AG20443 (cell line): ENCODE measurements at places on chromosomes 12 and 14.

DNA sequence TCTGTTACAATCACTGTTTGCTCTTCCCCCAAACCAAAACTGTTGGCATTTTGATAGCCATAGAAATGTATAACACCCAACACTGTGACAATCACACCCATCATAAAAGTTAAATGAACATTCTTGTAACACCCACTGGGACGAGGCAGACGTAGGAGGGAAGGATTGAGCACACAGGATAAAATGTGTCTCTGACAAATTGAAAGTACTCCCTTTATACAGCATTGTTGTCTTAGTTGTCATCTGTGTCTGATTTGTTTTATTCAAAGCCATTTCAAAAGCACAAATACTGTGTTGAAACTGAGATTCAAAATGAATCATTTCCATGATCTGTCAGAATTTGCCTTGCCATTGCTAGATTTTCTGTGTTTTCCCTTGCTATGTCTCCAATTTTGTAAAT lies 436.3 kb downstream of the TMTC2 start:
- no peak for DNase-seq

DNA sequence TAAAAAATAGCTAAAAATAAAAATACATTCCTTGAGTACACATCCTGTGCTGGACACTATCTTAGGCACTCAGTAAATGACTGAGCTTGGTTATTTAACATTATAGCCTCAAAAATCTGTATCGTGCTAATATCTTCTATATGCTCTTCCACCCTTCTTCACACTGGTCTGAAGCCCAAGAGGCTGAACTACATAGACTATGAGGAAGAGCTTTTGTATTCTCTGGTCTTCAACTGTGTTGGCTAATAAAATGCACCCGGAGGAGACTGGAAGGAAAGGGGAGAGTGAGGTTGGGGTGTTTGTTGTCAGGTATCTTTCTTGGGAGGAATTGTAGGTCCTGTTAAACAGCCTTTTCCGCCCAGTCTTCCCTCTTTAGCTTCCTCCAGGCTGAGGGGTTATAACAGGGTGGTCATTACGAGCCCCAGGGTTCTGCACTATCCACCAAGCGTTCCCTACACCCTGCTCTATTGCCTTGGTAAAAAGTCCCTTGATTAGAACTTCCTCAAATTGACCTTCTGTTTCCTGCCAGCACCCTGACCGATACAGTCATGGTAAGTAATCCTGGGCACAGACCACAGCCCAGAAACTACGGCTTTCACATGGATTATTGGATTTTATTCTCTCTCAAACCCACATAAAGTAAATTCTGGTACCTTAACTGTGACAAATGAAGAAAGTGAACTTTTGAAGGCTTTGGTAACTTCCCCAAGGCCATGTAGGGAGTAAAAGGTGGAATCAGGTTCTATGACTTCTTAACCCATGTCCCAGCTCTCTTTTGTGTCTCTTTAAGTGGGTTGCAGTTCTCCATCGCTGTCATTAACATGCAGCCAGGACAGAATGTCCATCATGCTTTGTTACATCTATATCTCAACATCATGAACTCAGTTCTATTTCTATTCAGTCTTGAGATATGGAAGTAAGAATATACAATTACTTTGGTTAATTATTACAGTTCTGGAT lies 71.3 kb downstream of the PTHLH start:
- DNase-seq, result no peak

- DNase-seq, result no peak
These were observed 3.7 kb downstream of the PPP4R4 start for GRCh38 chr14:94177806-94178205.

DNA sequence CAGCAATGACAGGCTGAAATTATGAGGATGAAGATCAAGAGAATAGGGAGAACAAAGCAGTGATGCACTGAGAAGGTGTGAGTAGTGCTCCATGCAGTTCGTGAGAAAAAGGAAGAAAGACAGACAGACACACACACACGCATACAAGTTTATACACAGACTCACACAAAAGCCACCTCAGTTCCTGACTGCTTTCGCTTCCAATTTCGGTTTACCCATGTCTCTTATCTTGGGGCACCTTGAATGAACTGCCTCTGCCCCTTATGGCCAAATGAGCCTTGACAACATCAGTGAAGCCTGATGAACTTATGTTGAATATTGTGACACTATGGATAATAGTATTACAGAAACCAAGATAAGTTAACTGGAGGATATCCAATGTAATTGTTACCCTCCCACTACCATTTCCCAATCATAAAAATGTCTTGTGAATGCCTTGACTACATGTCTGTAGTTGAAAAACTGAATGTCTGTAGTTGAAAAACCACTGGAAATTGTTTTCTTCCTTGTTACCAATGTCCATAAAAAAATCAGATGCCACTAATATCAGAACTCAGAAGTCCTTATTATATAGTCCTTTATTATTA lies 380.4 kb upstream of the DDHD1 start:
- DNase-seq, result no peak

GRCh38 chr12:16349131-16349460 lies 1.7 kb downstream of the MGST1 start:
- DNase-seq, result peak; percentile 74

- DNase-seq, result no peak
These were observed 11.4 kb upstream of the TAC3 start for GRCh38 chr12:57027805-57028153.

DNA sequence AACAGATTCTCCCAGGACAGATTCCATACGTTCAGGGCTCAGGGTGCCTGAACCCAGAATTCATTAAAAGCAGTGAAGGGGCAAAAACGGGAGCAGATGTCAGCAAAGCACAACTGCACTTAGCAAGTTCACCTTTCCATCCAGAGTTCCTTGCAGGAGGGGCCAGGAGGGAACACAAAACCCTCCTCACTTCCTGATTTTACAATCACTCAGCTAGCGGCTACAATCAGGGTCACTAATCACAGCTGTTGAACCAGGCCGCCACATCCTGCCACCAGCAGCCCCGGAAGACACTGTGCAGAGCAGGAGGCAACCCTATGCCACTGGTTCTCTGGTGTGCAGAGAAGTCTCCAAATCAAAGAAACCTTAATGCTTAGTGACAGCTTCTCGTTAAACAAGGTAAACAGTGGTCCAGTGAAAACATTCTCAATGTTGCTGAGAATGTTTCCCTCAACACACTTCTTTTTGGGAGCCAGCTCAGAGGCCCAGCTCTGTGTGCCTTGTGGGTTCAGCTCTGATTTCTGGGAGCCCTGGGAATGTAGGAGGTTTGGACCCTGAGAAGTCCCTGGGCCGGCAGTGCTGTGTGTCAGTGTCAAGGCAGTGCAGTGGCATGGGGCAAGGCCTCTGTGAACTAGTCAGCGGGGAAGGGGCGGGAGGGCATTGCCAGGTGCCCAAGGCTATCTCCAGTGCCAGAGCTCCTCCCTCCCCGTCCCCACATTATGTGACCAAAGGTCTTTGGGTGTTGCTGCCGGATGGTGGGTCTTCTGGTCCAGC lies 54.5 kb downstream of the VCPKMT start:
- DNase-seq, result no peak

DNA sequence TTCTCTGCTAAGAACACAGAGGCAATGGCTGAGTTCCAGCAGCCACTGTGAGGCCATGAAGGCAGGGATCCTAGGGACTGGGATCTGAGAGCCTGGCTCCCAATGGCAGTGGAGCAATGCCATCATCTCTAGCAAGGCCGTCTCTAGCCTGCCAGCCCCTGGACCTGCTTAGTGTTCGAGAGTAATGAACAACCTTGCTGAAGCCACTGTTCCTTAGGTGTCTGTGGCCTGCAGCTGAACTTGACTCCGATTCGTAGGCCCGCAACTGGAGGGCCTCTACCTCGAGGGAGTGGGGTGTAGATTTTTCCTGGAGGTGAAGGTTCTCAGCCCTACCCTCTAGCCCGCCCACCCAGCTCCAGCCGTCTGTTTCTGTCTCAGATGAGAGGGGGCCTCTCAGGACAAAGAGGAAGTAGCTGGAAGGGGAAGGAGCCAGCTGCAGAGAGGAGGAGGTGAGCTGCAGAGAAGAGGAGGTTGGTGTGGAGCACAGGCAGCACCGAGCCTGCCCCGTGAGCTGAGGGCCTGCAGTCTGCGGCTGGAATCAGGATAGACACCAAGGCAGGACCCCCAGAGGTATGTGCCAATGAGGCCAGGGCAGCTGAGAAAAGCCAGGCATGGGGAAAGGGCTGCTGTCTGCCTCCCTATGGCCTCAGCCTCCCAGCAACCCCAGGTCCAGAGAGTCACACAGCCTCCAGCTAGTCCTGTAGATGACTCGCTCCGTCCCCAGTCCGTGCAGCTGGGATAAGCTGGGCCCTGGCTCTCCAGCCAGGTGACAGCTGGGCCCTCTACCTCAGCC lies at the start of gene PLD4:
PLD4 (plus strand) TSS at position 459 of the 793 bp plus-strand sequence. CDS start 2,262 bp downstream, outside the sequence.
- no peak for DNase-seq
